PC-9 (cell line): ENCODE measurements at places on chromosomes 6 and 20. TPM values are rescaled to one million over a fixed set of nuclear protein-coding genes. Genes with fewer than 3 reads are reported as not detected.

- H3K27ac ChIP-seq, result peak overlapping the region; percentile 85
- H3K27me3 ChIP-seq, result no peaks in the 10 kb centered on the region
- H3K4me1 ChIP-seq, result peaks cover 59% of the 10 kb centered on the region
- H3K36me3 ChIP-seq, result no peaks in the 10 kb centered on the region
These were observed 44.7 kb upstream of the FOXQ1 start for GRCh38 chr6:1267057-1267732.

- H3K27me3 ChIP-seq, result peaks cover 3% of the 10 kb centered on the region; the same call in 1 of the 2 replicates
- DNase-seq, result no peak
- H3K4me1 ChIP-seq, result no peaks in the 10 kb centered on the region
- no peak overlapping the region for H3K4me3 ChIP-seq
These were observed 62.9 kb upstream of the HBS1L start for GRCh38 chr6:135117413-135117968.

GRCh38 chr6:82183642-82184282 lies 63.8 kb downstream of the IBTK start:
- no peak overlapping the region for H3K4me3 ChIP-seq
- H3K4me1 ChIP-seq, result no peaks in the 10 kb centered on the region
- H3K27me3 ChIP-seq, result no peaks in the 10 kb centered on the region
- no peak overlapping the region for H3K27ac ChIP-seq

DNA sequence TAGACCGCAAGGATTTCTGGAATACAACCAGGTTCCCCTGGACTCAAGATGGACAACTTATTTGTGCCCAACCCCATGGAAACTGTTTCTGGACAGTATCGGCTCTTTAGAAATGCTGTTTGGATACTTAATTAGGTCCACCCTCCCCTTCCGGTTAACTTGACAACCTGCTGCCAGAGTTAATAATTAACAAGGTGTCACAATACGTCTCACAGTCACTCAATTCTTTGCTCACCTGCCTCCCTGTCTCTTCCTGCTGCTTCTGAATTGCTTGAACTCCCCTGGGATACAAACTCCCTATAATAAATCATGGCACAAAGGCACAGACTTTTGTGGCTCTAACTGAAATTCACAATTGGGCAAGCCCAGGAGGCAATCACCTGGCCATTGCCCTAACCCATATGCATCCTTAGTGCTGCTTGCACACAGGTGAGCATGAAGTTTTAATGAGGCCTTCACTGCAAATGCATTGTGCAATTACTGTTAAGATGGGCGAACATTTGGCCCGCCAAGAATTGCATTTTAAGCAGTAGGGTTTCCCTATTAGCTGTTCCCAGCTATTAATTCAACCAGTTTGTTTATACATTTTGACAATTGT lies 504.4 kb upstream of the NOX3 start:
- no peak overlapping the region for H3K4me3 ChIP-seq
- no peaks in the 10 kb centered on the region for H3K4me1 ChIP-seq
- H3K27ac ChIP-seq, result no peak overlapping the region
- no peaks in the 10 kb centered on the region for H3K27me3 ChIP-seq

GRCh38 chr6:162123797-162124196 lies 603.8 kb downstream of the PRKN start:
- no peak overlapping the region for H3K27ac ChIP-seq
- H3K27me3 ChIP-seq, result no peaks in the 10 kb centered on the region
- H3K4me1 ChIP-seq, result no peaks in the 10 kb centered on the region
- no peak for DNase-seq

DNA sequence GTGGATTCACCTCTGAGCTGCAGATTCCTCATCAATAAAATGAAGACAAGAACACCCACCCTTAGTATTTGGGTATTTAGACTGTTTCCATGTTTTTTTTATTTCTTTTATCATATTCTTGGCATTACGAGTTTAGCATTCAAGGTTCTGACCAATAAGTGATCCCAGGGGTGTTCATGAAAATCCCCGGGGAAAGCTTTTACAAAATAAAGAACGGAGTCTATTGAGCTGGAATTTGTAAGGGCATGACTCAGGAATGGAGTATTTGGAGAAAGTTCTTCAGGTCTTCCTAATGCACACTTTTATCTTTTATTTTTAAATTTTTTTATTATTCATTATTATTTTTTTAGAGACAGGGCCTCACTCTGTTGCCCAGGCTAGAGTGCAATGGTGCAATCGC lies 19.4 kb upstream of the TOX2 start:
- no peak for DNase-seq
- H3K27ac ChIP-seq, result no peak overlapping the region
- H3K27me3 ChIP-seq, result no peaks in the 10 kb centered on the region
- H3K36me3 ChIP-seq, result no peaks in the 10 kb centered on the region
- no peak overlapping the region for H3K4me3 ChIP-seq

GRCh38 chr20:7971536-7972280 lies 31.4 kb upstream of the HAO1 start:
- no peak overlapping the region for H3K4me3 ChIP-seq
- no peak overlapping the region for H3K27ac ChIP-seq
- H3K27me3 ChIP-seq, result no peaks in the 10 kb centered on the region
- no peak for DNase-seq

- DNase-seq, result no peak
- H3K27ac ChIP-seq, result peak overlapping the region; percentile 50; the same call in 1 of the 2 replicates
- no peaks in the 10 kb centered on the region for H3K27me3 ChIP-seq
- H3K36me3 ChIP-seq, result no peaks in the 10 kb centered on the region; the same call in 1 of the 2 replicates
These were observed 391 bp downstream of the MAPRE1 start for GRCh38 chr20:32819992-32820697.

The ADGRF1 gene
- 112 and 162 TPM in 2 replicates for total RNA-seq

The YIPF3 gene
- total RNA-seq, result 91.3 and 98.4 TPM in 2 replicates

The MUC22 gene
- not detected in 2 replicates for total RNA-seq

The DDO gene
- 2.0 and 3.6 TPM in 2 replicates for total RNA-seq

The C4A gene
- total RNA-seq, result 7.0 and 9.3 TPM in 2 replicates
